DMS153 (cell line): ENCODE measurements at places on chromosomes 1 and 21.
A peak's percentile ranks its signal among the peaks of the same experiment; 100 is the strongest.

- peak; percentile 55 for DNase-seq
Observed at GRCh38 chr1:154198756-154199562, 7.1 kb upstream of the TPM3 start.

- DNase-seq, result no peak
Observed at GRCh38 chr1:206716870-206717673, 32.4 kb downstream of the MAPKAPK2 start.

- no peak for DNase-seq
Observed at GRCh38 chr1:96945509-96946084, 224.0 kb downstream of the PTBP2 start.

GRCh38 chr21:26123012-26123411 lies 47.6 kb downstream of the APP start:
- no peak for DNase-seq

- DNase-seq, result no peak
Observed at GRCh38 chr1:32966900-32967299, 2.3 kb upstream of the RNF19B start.

DNA sequence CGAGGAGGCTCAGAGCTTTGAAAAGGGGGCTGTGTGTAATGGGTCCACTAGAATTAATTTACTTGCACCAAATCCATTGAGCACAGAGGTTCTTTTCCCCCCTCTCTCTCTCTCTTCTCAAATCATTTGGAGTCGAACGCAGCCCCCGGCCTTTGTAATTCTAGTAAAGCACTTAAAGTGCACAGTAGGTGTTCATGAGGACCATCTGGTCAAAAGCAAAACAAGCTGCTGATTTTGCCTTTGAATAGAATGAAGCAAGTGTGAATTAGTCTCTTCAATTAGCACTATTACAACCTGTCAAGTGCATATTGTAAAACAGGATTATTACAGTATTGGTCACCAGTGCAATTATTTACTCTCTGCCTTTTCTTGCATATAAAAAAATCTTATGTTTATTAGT lies 259.9 kb downstream of the FAF1 start:
- no peak for DNase-seq

DNA sequence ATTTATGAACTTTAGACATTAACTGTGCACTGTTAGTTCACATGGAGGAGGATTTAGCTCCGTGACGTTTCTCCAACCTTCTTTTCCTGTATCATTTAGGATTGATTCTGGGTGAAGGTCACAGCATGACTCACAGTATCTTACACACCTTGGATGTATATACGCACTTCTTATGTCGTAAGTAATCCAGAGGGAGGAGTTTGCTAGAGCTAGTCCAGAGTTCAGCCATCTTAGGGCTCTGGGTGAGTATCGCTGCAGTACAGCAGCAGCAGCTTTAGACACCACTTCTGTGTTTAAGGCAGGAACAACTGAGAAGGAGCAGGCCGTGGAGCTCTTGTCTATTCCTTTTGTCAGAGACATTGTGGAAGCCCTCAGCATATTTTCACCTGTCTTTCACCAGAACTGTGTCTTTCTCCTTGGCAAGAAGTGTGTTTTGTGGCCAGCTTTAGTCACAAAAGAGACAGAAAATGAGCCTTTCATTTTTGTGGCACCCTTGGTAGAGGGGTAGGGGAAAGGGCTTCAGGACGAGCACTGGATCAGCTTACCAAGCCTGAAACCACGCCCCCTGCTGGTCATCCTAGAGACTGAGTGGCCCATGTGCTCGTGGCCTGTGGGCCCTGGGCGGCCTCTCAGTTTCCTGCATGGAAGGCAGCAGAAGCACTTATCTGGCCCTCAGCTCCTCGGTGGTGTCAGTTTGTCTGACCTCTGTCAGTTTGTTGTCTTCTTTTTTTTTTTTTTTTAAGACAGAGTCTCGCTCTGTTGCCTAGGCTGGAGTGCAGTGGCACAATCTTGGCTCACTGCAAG lies 64.0 kb downstream of the ADARB1 start:
- peak; percentile 20 for DNase-seq

- DNase-seq, result no peak
Observed at GRCh38 chr1:238404921-238405320, 514.2 kb upstream of the ZP4 start.

DNA sequence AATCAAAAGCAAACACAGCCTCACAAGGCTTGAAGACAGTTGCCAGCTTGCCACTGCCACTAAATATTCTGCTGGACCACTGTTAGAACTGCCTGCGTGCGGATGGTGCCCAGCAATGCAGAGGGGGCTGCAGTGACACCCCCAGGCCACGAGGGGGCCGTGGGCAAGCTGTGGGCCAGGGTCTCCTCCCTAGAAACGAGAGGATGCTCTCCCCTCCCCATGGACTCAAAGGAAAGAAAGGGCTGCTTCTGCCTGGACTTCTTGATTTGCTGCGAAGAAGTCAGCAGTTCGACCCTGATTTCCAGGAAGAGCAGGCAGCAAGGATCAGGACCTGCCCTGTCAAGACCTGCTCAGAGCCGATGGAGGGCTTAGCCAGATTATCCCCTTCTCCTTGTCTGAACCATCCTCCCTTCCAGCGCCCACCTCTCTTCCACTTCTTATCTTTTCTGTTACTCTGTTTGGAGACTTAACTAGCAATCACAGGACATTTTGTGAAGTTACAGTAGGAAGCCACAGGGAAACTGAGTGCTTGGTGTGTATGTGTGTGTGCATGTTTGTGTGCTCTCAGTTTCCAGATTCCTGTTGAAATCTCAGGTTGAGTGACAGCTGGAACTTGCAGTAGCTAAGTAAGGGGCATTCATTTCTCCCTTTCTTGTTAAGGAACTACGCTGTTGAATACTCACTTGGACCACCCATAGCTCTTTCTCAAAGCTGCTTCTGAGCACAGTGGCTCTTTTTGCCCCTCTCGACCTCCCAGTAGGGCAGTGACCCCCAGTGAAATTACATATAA lies 2.7 kb downstream of the MAN1C1 start:
- peak; percentile 33 for DNase-seq

DNA sequence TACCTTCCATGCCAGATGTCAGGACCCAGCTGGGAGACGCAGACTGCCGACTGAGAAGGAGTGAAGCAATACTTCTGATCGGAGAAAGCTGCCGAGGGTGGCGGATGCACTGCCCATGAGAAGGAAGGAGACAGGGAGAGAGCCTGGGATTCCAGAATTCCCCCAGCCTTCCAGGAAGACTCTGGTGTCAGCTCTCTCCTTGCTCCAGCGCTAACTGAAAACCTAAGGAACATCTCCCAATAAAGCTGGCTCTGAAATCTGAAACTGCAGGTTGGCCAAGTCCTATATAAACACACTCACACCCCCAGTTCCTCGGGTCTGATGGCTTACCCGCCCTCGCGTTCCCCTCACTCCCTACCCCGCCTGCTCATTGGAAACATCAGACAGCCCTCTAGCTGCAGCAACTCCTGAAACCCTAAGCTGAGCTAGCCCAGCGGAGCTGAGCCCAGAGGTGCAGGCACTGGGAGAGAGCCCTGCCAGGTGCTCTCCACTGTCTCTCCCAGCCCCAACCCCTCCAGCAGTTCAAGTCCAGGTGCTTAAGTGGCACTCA lies 52.3 kb downstream of the PLEKHA6 start:
- DNase-seq, result peak; percentile 15

GRCh38 chr1:16199700-16200099 lies 12.8 kb downstream of the ARHGEF19 start:
- no peak for DNase-seq

- DNase-seq, result no peak
Observed at GRCh38 chr1:101479945-101480344, 243.1 kb downstream of the S1PR1 start.

DNA sequence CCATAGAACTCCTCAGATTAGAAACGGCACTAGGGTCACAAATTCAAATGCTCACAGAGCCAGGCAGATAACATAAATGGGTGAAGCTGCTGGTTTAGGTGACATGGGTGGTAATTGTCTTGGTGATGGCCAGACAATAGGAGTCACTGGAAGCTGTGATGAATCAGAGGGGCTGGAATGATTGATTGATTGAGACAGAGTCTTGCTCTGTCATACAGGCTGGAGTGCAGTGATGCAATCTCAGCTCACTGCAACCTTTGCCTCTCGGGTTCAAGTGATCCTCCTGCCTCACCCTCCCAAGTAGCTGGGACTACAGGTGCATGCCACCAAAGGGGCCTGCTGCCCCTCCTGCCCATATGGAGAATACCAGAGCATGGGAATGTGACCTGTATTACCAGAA lies 63.0 kb downstream of the HIVEP3 start:
- DNase-seq, result no peak

DNA sequence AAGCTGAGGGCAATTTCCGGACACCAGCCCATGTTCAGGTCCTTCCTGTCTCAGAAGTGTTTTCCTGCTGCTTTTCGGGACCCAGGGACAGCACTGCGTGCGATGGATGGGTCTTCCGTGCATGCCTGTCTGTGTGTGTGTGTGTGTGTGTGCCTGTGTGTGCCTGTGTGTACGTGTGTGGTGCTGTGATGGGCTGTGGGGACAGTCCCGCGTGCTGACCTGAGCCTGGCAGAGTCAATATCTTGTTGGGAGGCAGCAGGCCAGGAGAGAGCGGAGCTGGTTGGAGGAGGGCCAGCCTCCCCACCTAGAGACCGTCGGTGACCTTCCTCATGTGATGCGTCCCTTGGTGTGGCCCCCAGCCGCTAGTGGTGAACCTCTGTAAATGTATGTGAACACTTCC lies 13.7 kb downstream of the SKI start:
- DNase-seq, result no peak

DNA sequence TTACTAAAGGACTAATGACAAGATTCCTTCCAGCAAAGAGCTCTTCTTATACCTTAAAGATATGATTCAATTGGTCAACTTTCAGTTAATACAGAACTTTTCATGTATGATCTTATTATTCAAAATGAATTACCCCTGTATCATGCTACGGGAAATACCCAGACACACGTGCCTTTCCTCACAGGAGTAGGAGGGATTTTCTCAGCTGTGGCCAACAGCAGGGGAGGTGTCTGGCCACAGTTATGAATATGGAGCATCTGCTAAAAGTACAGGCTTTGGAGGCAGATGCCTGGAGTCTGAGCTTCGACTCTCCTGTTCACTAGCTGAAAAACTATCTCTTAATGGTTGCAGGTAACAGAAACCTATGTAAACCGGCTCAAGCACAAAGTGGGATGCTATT lies 53.6 kb downstream of the KIAA1614 start:
- DNase-seq, result no peak

- DNase-seq, result no peak
Observed at GRCh38 chr21:42105476-42106315, 34.6 kb downstream of the UMODL1 start.

- no peak for DNase-seq
Observed at GRCh38 chr1:23774174-23774880, 3.9 kb upstream of the PITHD1 start.

DNA sequence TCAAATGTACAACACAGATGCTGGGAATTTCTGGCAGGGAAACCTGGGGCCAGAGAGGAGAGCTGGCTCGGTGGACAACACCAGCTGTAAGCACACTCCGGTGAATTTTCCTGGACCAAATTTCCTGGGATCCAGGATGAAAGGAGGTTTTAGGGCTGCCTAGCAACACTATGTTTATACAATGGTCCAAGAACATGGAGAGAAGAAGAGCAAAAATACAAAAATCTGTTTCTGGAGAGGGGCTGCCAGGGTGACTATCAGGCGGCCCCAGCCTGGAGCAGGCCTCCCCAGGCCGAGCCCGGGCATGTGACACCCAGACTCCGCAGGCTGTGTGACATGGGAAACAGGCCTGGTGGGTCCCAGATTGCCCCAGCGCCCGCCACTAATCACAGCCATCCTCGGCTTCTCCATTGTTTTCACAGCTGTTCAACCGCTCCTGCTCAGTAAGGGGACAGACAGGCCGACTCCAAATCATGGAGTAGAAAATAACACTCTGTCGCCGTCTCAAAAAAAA lies 336.0 kb upstream of the NFIA start:
- peak; percentile 15 for DNase-seq

GRCh38 chr1:199778324-199778955 lies 249.1 kb upstream of the NR5A2 start:
- DNase-seq, result peak; percentile 56

DNA sequence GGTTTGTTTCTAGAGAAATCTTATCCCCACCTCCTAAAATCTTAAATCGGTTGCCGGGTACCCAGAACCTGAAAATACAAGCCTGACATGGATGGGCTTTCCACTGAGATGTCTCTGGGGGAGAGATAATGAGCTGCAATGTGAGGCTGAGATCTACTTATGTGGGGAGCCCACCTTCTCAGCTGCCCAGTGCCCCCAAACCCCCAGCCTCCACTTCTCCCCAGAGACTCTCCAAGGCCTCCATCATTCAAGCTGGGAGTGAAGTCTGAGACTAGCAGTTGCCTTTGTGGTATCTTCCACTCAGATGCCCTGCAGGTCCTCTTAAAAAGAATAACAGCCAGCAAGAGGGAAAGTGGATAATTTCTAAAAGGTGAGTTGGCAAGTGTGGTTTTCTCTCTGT lies 11.7 kb upstream of the ACTRT2 start:
- DNase-seq, result no peak

GRCh38 chr1:201570886-201571624 lies 32.1 kb downstream of the NAV1 start:
- DNase-seq, result peak; percentile 38
